ENCODE measurements at places on chromosomes 6 and 20.

DNA sequence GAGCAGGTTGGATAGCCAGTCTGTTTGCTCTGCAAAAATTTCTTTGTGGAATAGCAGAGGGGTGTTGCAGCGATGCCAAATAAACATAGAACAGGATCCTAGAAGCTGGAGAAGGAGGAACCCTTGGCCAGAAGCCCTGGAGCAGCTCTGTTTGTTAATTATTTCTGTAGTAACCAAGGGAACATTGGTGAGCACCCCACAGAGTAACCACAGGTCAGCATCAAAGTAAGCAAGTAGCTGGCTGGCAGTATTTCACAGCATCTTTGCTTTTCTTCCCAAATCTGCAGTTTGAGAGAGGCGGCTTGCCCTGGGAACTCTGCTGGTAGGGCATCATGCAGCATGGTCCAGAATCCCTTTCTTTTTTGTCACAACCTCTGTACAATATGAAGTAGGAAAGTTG lies 12.7 kb upstream of the APMAP start:
- no peak for DNase-seq

DNA sequence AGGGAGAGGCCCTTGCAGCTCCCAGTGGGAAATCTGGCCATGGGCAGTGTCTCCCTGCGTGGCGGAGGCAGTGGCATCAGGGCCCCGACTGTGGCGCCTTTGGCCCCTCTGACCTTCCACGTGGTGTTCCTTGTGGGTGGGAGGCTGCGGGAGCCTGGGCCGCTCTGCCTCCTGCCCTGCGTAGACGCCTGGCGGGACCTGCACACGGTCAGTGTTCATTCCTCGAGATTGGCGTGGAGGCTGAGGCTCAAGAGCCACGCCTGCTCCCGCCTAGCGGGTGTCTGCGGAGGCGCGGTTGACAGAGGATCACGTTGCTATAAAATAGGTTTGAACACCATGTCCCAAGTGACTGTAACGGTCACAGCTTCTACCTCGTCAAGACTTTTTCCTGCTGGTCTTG lies 14.0 kb downstream of the COL9A3 start:
- DNase-seq: no peak

- no peak for DNase-seq
Observed at GRCh38 chr6:11586536-11586935, 49.0 kb downstream of the TMEM170B start.

- no peak for DNase-seq
Observed at GRCh38 chr20:52601295-52601971, 370.7 kb upstream of the TSHZ2 start.

DNA sequence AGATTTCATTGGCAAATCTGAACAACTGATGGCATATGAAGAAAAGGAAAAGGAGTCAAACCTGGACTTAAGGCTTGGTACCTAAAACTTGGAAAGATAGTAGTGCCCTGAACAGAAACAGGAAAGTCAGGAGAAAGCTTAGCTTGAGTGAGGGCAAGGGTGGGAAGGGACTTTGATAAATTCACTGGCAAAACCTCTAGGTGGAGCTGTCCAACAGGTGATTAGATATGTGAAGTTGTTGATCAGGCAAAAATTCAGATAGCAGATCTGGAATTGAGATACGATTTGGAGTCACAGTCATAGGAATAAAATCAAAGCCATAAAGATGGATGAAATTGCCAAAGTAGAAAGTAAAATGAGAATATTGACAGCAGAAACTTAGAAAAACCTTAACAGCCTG lies 16.1 kb upstream of the ZNF292 start:
- DNase-seq: peak; percentile 68

DNA sequence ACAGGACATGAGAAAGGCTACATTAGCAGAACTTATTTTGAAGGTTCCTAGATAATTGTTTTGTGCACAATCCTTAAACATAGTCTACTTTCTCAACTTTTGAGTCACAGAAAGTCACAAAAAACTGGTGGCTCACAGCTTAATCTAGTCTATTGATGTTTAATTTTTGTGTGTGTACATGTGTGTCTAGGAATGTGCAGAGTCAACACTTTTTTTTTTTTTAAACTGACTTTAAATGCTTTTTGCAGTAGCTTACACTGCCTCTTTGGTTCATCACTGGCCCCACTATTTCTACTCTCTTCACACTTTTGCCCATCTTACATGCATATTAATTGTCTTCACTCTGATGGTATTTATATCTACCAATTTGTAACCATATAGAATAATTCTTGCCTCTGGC lies 566.9 kb downstream of the BCKDHB start:
- no peak for DNase-seq

DNA sequence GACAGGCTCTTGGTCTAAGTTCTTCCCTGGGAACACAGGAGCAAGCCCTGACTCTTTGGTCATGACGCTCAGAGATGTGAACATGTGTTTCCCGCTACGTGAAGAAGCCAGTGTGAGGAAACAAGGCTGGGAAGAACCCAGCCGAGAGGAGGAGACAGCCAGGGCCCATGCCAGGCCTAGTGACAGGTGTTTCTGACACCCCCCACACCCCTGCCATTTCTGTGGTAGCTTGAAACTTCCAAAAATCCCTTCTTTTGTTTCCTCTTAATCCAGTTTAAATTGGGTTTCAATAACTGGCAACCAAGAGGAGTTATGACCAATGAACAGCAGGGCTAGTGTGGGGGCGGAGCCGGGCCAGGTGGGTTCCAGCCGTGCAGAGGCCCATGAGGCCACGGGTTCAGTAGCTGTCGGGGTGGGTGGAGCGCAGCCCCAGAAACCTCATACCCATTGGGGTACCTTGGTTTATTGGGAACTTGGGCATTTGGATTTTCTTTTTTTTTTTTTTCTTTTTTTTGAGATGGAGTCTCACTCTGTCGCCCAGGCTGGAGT lies 33.5 kb downstream of the WRNIP1 start:
- DNase-seq: no peak

GRCh38 chr6:11758878-11759277 lies 19.7 kb downstream of the ADTRP start:
- DNase-seq: no peak

DNA sequence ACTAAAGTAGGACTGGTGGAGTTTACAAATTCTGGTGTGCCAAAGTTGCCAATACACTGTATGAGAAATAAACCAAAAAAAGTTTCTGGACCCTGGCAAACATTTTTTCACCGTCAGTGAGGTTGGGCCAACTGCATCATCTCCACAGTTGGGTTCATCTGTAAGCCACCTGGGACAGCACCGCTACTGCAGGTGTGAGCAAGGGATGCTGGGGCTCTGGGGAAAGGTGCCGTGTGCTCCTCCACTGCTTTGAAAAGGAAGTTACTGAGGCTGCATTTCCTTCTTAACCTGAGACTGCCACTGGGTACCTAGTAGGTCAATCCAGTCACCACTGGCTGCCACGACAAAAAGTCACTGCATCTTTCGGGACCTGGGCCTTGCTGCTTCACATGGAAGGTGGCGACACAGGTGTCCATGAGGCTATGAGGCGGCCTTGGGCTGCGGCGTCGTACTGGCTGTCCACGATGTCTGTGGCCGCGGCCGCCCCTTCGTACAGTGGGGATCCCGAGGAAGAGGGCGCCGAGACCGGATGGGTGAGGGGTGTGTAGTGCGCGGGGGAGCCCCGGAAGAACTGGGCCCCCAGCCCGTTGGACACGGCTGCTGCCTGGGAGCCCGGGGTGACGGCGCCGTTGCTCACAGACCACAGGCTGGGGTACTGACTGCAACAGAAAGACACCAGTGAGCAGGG lies 9.6 kb downstream of the TBXT start:
- no peak for DNase-seq

DNA sequence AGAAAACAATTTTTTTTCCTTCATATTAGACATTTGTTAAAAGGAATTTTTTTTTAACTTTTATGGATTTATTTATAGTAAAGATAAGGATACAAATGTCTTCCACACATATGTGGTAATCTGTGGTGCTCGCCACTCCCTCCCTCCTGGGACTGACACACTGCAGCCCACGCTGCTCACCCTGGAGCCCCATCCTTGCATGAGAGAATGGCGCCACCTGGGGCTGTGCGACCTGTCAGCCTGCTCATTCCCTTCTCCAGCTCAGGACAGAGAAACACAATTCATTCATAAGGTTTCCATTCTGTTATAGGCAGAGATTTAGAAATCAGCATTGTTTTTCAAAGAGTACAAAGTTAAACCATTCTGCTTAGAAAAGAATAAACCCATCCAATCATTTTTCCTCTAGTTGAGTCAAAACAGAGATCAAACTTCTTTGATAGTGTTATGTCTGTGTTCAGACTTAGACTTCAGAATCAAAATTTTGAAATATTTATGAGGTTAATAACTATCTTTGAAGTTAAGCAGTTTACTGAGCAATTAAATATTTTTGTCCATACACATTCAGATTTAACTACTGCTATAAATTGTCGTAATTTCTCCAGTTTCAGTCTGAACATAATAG lies 42.8 kb upstream of the DYNLRB1 start:
- DNase-seq: peak; percentile 18

DNA sequence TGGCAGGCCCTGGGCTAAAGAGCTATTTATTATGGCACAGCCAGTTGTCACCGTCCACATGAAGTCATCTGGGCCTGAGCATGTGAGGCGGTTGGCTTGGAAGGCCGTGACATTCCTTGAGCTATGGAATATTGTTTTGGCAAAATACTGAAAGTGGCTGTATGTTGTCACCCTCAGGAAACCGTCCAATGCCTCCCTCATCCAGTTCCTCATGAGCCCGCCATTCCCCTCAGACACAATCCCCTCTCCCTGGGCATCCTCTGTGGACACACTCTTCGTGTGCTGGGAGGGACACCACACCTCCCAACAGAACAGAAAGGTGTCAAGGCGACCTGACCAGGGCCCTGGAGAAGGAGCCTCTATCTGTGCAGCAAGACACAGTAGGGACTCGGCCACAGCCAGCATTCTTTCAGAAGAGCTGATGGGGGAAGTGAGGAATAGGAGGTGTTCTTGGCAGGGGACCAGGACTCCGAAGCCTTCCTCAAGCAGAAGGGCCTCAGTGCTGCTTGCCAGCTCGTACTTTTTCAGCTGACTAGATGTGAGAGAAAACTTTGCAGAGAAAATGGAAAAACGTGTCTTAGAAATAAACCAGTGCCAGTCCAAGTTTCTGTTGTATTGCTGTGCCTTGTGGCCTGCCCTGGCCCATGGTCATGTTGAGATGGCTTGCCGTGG lies 120.5 kb downstream of the SOD2 start:
- DNase-seq: no peak

GRCh38 chr6:117008618-117009017 lies 131.6 kb downstream of the RFX6 start:
- DNase-seq: no peak

DNA sequence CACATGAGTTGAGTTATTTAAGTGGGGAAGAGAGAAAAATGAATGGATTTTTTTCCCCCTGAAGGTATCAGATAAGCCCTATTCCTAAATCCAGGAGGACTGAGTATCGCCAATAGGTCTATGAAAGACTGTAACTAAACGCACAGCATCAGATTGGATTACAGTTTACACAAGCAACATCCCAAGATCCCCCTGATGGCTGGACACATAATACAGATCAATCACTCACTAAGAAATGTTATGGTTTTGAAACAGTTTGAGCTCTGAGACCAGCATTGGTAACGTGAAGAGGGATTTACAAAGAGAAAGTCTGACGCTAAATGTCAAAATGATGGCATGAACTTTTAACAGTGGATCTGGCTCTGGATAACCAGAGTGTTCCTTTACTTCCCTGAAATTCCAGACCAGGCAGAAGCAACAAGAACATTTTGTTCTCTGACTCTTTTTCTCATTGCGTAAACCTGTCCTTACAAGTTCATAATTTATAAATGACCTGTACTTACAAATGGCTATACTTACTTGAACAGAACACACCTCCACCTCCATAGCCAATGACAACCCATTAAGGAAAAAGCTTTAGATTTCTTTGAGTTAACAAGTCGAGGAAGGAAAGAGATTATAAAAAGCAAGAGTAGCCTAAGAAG lies 131.8 kb upstream of the BEND3 start:
- no peak for DNase-seq

- DNase-seq: no peak
Observed at GRCh38 chr6:156107624-156108101, 652.0 kb upstream of the NOX3 start.

- peak; percentile 36 for DNase-seq
Observed at GRCh38 chr20:37615340-37616109, 78.3 kb upstream of the CTNNBL1 start.

- DNase-seq: no peak
Observed at GRCh38 chr6:80134065-80134464, 27.6 kb downstream of the BCKDHB start.

- DNase-seq: no peak
Observed at GRCh38 chr6:169887529-169888140, 136.2 kb downstream of the ERMARD start.

GRCh38 chr20:4455996-4456395 lies 265.7 kb upstream of the PRND start:
- DNase-seq: no peak

DNA sequence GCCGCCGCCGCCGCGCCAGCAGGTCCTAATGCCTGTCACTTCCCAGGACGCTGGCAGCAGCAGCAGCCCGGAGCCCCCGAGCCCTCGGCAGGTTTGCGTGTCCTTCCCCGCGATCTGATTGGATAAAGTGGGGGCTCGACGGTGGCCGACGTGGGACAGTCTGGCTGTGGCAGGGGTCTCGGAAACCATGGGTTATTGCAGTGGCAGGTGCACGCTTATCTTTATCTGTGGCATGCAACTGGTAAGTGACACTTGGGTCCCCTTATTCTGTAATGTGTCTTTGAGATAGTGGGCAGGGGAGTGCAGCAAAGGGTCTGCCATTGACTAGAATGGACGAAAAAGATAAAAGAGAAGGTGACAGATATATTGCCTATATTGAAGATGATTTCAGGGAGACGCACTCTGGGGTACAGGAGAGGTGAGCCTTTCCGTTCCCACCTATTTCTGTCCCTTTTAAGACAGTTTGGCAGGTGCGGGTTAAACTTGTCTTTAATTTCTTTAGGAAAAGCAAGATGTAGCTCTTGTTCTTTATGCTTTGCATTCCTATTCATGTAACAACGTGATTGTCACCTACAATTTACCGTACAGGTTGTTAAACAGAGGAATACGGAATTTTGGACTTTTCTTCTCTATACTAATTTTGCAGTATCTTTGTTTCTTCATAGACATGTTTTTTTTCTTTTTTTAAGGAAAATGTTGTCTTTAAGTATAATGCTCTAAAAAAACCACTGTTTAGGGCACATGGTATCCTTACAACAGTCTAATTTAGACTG lies 535 bp downstream of the NKAIN2 start:
- no peak for DNase-seq

GRCh38 chr6:116402108-116402937 lies 31.6 kb downstream of the DSE start:
- DNase-seq: no peak

- no peak for DNase-seq
Observed at GRCh38 chr6:35388030-35388429, 45.7 kb downstream of the PPARD start.

- no peak for DNase-seq
Observed at GRCh38 chr6:2385471-2385983, 140.1 kb upstream of the GMDS start.

GRCh38 chr6:168865-169455 lies 123.3 kb upstream of the DUSP22 start:
- no peak for DNase-seq

Measured in activated CD4-positive, alpha-beta T cell treated with anti-CD3 and anti-CD28 coated beads for 4 hours (primary cell).